AG09319 (cell line): ENCODE measurements at places on chromosomes 4 and X.

DNA sequence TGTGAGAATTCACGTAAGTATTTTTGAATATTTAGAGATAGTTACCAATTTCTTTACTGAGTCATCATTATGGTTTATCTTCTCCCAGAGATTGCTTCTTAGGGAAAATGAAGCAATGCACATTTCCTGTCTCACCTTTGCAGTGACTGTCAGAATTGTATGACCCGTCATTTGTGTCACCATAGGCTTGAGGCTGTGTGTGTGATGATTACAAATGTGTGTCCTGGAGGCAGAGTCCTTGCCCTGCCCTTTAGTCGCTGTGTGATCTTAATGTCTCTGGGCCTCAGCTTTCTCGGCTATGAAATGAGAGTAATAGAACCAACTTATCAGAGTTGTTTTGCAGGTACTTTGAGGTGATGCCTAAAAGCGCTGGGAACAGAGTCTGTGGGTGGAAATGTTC is 13.9 kb downstream of the HCCS start:
- DNase-seq: no peak

GRCh38 chr4:169412046-169412445 is 141.3 kb upstream of the SH3RF1 start:
- no peak for DNase-seq

DNA sequence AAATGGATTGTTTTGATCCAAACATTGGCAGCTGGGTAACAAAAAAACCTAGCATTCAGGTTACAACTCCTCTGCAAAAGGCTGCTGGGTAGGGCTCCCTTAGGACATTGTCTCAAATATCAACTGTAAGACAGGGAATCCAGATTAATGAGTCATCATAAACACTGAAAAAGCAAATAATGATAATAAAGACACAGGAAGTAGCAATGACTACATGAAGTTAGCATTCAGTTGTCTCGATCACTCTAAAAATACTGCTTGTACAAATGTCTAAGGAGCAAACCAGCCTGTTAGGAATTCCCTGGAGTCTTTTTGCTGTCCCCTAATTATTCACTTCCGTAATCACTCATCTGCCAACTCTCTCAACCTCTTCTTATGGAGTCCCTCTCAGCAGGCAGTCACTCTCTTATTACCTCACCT is 259.2 kb downstream of the GPC3 start:
- DNase-seq: peak; percentile 18

DNA sequence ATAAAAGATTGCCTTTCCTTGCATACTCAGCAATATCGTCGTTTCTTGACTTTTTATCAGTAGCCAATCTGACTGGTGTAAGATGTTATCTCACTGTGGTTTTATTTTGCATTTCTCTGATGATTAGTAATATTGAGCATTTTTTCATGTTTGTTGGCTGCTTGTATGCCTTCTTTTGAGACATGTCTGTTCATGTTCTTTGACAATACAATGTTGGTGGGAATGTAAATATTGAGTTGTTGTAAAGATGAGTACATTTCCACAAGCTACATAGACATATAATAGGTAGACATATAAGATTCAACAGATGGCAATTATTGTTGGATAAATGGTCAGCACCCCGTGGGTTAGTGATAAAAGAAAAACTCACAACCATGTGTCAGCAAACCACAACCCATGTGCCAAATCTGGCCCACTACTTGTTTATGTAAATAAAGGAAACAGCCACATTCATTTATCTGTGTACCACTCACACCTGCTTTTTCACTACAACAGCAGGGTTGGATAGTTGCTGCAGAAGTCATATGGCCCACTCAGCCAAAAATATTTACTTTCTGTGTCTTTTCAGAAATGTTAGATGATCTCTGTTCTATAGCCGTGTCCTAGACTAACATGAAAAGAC is 153.1 kb upstream of the VCX start:
- DNase-seq: no peak

DNA sequence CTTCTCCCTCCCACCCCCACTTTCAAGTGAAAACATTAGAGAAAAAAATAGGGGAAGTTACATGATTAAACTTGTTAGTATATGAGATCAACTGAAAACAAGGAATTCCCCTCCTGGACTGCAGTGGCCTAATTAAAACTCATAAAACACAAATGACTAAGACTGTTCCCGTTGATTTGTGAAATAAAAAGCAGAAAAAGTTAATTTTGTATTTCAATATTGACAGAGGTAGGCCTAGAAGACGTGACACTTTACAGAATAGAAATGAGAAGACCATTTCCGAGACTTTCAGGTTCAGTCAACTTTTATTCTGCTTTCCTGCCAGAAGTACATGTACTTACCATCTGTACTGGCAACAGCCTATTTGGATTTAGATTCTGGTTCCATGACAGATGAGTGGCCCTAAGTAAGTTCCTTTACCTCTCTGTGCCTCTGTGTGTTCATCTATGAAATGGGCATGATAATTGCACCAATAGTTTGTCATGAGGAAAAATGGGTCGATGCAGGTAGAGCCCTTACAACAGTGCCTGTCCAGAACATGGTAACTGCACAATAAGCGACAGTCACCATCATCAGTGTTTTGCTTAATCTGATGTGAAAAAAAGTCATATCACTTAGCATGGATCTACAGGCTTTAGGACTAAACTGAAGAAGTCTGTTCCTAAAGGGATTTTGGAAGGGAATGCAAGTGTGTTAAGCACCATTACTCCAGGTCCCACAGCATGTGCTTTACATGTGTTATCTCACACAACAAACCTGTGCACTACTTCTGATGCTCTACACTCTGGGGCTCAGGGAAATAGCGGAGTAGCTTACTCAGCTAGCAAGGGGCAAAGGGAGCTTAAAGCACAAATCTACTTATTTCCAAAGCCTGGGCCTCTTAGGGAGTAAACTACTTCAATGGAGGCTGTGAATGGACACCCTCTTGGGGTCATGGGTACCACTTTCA is 562.3 kb upstream of the DIPK2B start:
- DNase-seq: no peak

- DNase-seq: no peak
Observed at GRCh38 chr4:41670530-41670929, 78.0 kb downstream of the PHOX2B start.

DNA sequence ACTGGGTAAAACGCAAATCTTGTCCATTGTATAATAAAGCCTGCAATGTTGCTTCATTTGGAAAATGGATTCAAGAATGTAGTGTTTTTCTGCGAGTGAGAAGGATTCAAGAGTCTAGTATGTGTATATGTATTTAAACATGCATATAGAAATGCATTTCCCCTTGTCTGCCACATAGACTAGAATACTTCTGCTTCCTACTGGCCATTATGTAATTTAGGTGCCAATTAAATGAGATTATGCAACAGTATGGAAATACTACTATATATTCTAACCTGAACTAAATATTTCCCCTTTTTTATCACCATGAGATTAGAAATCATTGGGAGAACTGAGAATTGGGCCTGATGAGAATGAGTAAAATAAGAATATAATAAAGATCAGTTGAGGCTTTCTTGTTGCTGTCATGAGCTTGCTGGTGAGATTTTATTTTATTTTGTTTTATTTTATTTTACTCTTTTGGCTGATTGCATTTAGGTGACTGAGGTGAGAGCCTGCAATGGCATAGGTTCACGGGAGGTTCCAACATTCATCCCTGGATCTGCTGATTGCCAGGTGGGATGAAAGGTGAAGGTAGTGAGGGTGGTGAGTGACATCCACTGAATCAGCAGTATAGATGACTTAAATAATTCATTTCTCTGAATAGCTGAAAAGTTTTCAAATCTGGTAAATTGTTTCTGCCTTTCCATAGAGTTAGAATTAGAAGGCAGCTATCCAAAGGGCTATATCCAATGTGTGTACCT is 95.6 kb upstream of the SLC4A4 start:
- DNase-seq: no peak

- no peak for DNase-seq
Observed at GRCh38 chr4:133152831-133153481, 3.9 kb downstream of the PCDH10 start.

DNA sequence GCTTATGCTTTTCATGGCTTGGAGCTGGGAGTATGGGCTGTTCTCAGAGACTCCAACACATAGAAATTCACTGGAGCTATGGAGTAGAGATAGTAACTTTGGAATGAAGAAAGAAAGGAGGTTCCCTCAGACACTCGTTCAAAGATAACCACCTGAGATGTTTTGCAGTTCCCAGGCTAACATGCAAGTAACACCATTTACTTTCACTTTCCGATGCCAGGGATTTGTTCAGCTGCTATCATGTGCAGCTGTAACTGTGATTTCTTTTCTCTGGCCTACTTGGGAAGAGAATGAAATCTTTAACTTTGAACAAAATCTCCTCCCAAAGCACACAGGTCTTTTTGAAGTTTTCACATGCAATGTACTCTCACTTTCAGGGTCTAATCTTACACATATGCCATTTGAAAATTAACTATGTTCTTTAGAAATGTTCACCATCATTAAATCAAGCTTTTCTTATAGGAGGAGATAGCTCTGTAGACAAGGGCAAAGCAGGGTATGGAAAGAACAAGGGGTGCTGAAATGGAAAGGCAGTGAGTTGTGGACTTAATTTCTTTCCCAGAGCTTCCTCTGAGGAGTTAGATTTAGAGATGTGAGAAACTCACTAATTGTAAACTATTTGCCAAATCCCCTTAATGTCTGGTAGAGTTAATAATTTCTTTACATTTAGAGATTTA is 514.3 kb downstream of the PDHA2 start:
- DNase-seq: no peak

- no peak for DNase-seq
Observed at GRCh38 chr4:124417371-124417770, 295.2 kb downstream of the ANKRD50 start.

DNA sequence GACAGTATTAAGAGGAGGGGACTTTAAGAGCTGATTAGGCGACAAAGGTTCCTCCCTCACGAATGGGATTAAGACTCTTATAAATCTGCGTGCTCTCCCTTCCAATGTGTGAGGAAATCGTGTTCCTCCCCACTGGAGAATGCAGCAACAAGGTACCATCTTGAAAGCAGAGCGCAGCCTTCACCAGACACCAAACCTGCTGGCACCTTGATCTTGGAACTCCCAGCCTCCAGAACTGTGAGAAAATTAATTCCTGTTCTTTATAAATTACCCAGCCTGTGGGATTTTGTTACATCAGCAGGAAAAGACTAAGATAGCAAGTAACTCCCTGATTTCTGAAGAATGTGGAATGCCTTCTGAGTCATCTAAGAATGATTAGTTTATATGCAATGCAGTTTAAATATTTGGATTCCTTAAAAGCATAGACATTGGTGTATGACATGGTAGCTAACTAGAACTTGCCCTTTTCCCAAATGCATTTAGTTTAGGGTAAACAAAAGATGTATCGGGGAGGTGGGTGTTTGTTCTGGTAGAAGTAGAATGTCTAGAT is 86.1 kb downstream of the USP46 start:
- peak; percentile 31 for DNase-seq

DNA sequence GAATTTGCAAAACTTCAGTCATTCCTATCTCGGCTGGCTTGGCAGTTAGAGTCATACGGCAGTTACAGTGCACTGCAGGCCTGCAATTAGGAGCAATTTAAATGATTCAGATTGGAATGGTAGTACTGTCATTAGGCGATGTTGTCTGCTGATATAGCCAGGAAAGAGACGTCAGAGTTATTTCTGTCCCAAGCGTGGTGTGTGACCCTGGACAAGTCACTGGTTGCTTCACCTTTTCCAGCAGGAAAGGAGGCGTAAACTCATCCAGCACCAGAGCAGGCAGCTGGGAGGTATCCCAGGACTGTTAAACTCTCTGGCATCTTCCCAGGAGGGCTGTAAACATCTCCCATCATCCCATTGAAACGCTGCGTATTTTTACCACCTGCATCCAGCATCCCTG is 836 bp upstream of the LNX1 start:
- no peak for DNase-seq

- DNase-seq: no peak
Observed at GRCh38 chr4:85603437-85604336, 128.7 kb downstream of the ARHGAP24 start.

- no peak for DNase-seq
Observed at GRCh38 chrX:125205918-125206665, 113.6 kb upstream of the TEX13C start.

GRCh38 chrX:46903458-46904242 is 8.6 kb upstream of the JADE3 start:
- peak; percentile 16 for DNase-seq

GRCh38 chr4:124224256-124224655 is 488.3 kb downstream of the ANKRD50 start:
- no peak for DNase-seq

- DNase-seq: no peak
Observed at GRCh38 chrX:37332987-37333658, 16.0 kb upstream of the PRRG1 start.

GRCh38 chr4:165199722-165200121 is 7.6 kb upstream of the KLHL2 start:
- DNase-seq: no peak

DNA sequence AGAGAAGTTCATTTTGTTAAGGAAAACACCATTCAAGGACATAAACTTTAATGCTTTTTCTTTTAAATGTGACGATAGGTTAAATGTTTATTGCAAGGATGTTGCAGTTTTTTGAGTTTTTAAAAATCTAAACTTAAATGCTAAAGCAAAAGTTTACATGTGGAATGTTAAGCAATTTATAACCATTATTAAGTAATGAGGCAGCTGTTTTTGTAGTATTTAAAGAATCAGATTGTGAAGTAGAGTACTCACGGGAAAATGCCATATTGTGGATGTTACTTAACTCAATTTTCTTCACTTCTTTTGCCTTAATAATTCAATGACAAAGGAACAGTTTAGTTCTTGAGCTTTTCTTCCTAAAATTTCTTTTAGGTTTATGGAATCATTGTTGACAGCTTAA is 43.5 kb downstream of the UBE2K start:
- DNase-seq: no peak

DNA sequence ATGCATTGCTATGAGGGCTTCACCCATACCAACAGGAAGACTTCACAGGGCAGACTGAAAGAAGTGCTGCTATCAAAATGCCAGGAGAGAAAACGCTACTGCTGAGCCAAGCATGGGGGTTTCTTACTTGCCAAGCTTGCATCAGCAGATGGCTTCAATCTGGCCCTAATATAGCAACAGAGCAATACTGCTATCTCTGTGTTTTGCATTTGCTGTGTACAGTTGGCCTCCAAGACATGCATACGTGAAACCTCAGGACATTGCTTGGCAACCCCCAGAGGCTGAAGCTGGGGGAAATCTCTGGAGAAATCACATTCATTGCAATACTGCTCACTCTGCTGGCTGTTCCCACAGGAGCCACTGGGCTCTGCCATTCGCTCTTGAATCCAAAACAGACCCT is 127.2 kb upstream of the GPC4 start:
- DNase-seq: peak; percentile 0

DNA sequence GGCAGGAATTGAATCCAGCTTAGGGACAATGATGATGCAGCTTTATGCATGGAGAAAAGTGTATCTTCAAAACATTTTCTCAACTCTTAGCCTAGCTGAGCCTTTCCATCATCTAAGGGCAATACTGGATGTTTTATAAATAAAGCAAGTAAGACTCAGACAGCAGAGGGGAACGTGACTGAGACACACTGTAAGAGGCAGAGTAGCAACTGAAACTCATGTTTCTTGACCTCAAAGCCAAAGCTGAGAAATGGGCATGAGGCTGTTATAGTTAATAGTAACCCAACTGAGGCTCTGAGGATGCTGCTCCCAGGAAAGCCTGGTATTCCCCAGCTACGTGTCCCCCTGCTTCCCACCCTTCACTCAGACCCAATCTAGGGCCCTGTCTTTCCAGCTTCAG is 44.6 kb downstream of the ARHGEF9 start:
- no peak for DNase-seq

- no peak for DNase-seq
Observed at GRCh38 chrX:32397562-32398216, 813.7 kb downstream of the DMD start.

- DNase-seq: no peak
Observed at GRCh38 chrX:3526731-3527130, 180.3 kb upstream of the MXRA5 start.

GRCh38 chrX:148380650-148381561 is 119.5 kb upstream of the AFF2 start:
- no peak for DNase-seq
